Glomerular endothelial cell (primary cell): ENCODE measurements at places on chromosomes 11 and 22.

DNA sequence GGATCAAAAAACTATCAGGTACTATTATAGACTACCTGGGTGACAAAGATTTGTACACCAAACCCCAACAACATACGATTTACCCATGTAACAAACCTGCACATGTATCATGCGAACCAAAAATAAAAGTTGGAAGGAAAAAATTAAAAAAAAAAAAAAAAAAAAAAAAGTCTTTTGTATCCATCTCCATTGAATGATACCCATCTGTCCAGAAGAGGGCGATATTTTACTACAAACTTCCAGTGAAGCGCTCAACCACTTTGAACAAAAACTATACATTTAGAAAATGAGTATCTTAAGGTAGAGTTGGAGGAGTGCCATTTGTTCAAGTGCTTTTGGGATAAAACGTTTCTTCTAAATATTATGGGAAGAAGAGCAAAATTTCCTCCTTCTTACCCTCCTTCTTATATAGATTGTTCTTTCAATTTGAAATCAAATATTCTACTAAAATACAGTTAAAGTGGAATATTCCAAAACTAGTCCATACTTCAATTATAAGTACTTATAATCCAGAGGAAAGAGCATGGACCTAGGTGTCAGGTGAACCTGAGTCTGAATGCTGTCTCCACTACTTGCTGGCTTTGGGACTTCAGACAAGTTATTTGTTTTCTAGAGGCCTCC, 23.3 kb downstream of the ARL14EP start:
- no peak for DNase-seq

DNA sequence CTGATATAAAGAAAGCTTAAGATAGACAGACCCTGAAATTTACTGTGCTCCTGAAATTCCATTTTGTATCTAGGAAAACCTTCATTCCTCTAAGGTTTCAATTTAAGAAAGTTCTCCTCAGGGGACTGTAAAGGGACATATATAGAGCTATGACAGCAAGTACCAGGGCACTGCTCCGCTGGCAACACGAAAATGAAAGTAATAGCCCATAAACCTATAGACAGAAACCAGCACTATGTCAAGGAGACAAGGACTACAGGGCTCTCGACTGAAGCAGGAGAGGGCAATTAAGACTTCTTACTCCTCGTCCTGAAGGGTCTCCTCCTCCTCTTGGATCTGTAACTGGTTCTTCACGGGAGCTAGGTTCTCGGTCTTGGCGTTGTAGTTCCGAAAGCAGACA, 6.9 kb downstream of the FEZ1 start:
- DNase-seq, result no peak

GRCh38 chr11:86761978-86762377, 38.4 kb upstream of the PRSS23 start:
- no peak for DNase-seq

- DNase-seq, result no peak
Observed at GRCh38 chr22:46763051-46763705, 728 bp downstream of the TBC1D22A start.
